A375 (cell line): ENCODE measurements at places on chromosomes 1 and 21. TPM values are rescaled to one million over a fixed set of nuclear protein-coding genes. Genes with fewer than 3 reads are reported as not detected.

The PLA2G2D gene
- total RNA-seq = not detected in 2 replicates

The ATP6V1G3 gene
- not detected in 2 replicates for total RNA-seq

The CFAP45 gene
- 1.1 and 2.5 TPM in 2 replicates for total RNA-seq

The ADAM30 gene
- not detected in 2 replicates for total RNA-seq

The CFHR2 gene
- not detected in 2 replicates for total RNA-seq
